ENCODE measurements at places on chromosomes 12 and 14.

DNA sequence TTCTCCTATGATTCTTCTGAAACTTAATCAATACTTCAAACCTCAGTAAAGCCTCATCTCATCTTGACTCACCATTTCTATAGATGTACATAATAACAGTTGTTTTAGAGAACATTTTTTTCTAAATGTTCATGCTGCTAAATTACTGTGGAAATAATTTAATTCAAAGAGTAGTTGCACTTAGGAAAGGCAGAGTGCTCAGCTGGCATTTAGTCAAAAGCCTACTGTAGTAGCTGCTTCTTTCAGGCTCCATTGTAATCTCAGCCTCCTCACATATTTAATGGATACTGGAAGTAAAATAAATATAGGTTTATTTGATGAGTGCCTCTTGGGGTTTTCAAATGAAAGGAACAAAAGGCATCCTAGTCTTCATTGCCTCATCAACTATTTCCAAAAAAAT lies 325.0 kb downstream of the CCER1 start:
- no peak for DNase-seq

DNA sequence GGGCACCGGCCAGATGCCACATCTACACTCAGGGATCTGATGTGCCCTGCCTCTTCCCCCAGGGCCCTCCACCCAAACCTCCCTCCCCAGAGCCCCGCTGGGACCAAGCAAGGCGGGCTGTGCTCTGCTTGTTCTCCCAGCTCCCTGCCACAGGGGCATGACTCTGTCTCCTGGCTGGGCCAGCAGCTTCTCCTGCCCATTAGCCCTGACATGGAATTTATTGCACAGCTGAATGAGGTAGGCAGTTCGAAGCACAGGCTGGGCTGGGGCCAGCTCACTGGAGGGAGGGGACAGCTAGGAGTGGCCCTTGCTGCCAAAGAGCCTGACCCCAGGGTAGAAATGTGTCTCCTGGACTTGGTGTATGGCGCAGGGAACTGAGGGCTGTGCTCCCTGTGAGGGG lies 42.4 kb downstream of the ARL6IP4 start:
- no peak for DNase-seq

GRCh38 chr12:130438711-130439110 lies 101.0 kb downstream of the PIWIL1 start:
- no peak for DNase-seq

- DNase-seq, result no peak
These were observed 3.2 kb downstream of the KDM2B start for GRCh38 chr12:121577443-121578180.

- no peak for DNase-seq
These were observed 11.6 kb downstream of the FGD6 start for GRCh38 chr12:95205685-95206084.

DNA sequence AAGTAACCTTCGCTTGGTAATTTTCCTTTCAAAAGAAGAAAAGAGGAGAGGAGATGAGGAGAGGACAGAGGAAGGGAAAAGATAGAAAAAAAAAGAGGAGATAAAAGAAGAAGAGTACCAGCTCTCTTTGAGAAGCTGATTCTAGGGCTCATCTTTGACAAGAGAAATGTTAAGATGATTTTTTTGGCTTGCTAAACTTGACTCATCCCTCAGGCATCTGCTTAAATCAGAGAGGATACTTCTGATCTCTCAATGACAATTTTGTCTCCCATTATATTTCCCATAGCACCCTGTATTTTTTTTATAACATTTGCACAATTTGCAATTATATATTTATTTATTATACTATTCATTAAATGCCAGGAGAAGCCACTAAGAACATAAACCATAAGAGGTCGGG lies 17.1 kb downstream of the SYT1 start:
- DNase-seq, result no peak

DNA sequence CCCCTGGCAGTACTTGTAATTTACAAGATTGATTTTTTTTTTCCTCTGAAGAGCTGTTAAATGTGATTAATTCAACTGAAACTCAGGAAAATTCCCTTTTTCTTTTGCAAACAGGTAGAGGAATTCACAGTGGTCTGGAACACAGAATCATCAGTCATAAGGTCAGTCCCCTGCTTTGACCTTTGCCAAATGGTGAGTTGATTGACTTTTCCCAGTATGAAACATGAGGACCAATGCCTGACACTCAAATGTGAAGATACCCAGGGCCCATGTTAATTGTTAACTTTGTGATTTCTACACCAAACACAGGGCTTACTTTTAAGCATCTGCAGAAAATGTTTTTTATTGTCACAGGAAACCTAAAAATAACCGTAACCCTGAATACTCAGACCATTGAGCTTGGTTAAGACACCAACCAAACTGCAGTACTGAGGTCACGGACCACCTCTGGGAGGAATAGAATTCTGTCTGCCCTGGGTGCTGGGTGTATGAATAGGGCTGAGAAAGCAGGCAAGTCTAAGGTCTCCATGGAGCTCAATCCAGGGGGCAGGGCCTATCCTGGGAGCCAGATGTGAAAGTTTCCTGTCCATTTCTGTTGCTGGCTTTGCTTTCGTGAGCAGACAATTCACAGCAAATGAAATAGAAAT lies 192.4 kb downstream of the TMX1 start:
- no peak for DNase-seq

DNA sequence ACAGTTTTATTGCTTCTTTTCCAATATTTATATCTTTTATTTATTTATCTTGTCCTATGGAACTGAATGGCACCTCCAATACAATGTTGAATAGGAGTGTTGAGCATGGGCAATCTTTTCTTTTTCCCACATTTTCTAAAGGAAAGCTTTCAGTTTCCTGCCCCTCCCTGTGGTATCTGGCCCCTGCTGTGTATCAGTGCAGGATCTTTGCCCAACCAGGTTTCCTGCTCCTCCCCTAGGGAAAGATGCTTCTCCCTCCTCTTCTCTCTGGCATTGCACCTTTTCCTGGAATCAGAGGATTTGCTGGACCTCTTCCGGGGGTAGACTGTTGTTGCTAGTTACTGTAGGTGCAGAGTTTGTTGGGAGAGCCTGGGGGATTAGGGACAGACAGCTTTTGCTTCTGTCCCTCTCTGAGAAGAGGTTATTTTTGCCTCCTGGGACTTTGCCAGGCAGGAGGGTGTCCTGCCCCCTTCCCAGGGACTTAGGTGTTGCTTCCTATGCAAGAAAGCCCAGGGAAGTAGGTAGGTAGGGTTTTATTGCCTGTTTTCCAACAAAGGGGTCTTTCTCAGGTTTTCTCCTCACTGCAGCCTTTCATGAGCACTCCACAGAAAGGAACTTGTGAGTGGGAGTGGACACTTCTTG lies 67.6 kb downstream of the POLR3B start:
- DNase-seq, result peak; percentile 9

DNA sequence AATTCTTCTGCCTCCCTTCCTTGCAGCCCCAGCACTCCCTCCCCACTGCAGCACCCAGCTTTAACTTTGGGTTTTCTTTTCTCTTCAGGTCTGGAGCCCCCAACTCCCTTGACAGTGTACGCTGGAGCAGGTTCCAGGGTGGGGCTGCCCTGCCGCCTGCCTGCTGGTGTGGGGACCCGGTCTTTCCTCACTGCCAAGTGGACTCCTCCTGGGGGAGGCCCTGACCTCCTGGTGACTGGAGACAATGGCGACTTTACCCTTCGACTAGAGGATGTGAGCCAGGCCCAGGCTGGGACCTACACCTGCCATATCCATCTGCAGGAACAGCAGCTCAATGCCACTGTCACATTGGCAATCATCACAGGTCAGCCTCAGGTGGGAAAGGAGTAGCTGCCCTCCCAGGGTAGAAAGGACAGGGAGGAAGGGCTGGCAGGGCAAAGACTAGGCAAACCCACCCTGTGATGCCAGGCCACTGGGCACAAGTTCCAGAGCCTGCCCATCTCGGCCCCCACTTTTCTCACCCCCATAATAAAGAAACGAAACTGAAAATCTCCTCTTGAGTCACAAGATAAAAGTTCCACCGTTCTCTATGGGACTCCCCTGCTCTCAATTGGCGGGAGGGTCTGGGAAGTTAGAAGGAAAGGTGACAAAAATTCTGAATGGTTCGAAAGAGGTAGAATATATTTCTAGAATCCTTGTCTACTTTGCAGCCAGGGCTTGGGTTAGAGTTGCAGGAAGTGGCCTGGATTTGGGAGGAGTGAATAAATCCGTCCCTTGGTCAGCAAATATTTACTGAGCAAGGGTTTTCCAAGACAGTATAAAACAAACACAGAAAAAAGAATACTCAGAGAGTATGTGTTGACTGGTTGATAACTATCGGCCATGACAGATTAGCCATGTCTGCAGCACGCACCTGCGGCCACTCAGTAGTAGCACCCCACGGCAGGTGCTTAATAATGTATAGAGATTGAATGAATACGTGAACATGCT lies 3.2 kb downstream of the LAG3 start:
- no peak for DNase-seq

DNA sequence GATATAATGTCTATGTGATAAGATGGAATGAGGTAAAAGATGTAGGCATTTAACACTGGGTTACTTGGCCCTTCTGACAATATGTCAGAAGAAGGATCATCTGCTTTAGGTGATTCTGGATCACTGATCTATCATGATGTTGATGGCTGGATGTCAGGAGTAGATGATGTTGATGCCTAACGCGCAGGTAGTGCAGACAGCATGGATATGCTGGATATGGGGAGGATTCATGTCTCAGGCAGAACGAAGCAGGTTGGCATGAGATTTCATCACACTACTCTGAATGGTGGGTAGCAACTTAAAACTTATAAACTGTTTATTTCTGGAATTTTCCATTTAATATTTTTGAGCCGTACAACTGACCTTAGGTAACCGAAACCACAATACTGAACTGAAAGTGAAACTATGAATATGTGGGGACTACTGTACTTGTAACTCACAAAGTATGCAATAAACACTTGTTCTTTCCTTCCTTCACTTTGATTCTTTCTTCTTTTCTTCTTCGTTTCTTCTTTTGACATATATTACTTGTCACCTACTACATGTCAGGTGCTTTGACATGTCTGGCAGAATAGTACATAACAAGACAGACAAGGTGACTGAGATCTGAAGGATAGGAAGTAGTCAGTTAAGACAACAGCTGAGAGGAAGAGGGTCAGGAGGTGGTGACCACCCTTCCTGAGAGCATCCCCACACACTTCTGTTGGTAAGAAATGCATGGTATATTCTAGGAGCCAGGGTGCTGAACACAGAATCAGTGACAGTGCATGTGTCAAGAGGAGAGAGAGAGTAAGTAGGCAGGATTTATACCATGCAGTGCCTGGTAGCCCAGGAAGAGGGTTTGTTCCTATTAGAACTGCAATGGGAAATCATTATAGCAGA lies 238.8 kb downstream of the PPFIA2 start:
- no peak for DNase-seq

DNA sequence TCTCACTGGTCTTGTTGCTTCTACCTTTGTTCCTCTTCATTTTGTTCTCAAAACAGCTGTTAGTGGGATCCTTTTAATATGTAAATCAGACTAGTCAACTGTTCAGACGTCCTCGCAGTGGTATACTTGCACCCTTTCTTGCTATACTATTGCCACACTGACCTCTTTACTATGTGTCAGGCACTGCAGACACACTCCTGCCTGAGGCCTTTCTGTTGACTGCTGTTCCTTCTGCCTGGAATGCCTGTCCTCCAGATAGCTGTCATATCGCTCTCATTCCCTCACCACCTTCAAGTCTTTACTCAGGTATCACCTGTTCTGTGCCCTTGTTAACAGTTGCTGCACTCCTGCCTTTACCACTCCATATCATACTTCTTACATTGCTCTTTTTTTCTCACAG lies 90.0 kb upstream of the TMEM263 start:
- no peak for DNase-seq

GRCh38 chr14:89616852-89617341 lies 199.9 kb upstream of the FOXN3 start:
- peak; percentile 26 for DNase-seq

- no peak for DNase-seq
These were observed 46.9 kb downstream of the EID3 start for GRCh38 chr12:104350211-104351056.

GRCh38 chr14:100532906-100533655 lies 54.1 kb downstream of the BEGAIN start:
- DNase-seq, result no peak

DNA sequence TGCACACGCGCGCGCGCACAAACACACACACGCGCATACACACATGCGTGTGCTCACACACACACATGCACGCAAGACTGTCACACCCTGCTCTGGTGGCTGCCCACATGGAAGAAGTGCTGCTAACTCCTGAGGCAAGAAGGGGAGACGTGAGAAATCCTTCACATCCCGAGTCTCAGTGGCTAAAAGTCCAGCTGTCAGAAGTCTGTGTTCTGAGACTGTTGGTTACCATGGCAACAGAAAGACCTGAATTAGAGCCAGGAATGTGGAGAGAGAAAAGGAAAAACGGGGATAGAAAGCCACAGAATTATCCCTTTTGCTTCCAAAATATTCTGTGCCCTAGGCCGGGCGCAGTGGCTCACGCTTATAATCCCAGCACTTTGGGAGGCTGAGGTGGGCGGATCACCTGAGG lies 71.2 kb downstream of the PPFIBP1 start:
- no peak for DNase-seq

GRCh38 chr14:36069535-36069900 lies 107.0 kb downstream of the PTCSC3 start:
- peak; percentile 59 for DNase-seq

DNA sequence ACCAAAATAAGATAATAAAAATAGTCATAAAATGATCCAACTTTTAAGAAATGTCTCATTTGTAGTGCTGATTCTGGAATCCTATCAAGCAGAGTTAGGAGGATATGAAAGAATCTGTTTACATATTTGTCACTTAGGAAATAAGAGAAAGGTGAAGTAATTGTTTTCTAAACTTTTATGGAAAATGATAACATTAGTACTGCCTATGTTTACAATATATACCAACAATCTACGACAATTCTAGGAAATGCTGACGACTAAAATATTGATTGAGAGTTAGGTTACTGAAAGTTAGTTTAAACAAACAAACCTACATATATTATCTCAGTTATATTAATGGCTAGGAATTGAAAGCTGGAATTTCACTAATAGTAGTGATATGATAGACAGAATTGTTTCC lies 18.0 kb downstream of the TSPAN19 start:
- no peak for DNase-seq

DNA sequence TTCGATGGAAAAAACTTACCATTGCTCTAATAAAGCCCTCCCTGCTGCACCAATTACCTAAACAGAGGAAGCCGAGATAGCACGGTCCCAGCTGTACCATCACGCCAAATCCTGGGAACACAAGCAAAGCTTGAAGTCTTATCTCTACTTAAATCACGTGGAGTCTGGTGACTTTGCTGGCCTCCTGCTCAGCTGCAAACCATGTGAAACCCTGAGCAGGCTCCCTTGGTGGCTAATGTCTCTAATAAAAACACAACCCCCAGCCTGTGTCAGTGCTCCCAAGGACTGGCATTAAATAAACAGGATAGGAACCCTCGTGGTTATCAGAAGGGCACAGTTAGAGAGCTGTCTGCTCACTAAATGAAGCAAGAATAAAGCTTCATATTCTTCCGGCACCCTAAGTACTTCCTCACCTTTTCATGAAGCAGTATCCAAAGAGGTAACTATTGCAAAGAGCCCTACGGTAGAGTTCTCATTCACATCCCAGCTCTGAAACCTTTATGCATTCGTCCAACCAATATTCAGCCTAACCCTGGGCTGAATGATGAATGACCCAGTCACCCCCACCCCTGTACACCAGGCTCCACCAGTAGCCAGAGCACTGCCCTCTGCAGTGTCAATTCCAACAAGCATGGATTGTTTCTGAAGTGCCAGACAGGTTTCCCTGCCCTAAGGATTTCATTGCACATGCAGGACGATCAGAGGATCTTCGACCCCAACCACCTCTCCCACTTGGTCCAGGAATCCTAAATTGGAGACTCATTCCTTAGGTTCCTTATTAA lies 452.7 kb upstream of the TMPO start:
- no peak for DNase-seq

Measured in endothelial cell (in vitro differentiated cells).